ENCODE measurements at places on chromosomes 11 and 22.

DNA sequence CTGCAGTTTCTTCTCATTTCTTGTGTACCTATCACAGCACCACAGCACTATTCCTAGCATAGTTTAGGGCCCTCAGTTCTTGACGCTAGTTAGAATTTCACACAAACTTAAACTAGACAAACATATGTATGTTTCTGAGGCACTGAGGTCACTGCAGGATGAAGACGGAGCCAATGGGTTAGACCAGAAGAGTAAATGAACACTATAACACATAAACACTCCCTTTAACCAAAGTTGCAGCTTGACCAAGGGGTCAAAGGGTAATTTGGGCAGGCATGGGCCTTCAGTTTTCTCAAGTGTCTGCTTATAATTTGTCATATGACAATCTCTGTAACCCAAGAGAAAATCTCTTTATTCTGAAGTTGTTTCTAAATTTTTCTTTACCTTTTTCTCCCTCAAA lies 12.9 kb upstream of the HBE1 start:
- DNase-seq = no peak

GRCh38 chr11:36488096-36488495 lies 22.0 kb downstream of the TRAF6 start:
- DNase-seq = no peak

GRCh38 chr11:3162410-3163240 lies 2.5 kb downstream of the OSBPL5 start:
- no peak for DNase-seq

DNA sequence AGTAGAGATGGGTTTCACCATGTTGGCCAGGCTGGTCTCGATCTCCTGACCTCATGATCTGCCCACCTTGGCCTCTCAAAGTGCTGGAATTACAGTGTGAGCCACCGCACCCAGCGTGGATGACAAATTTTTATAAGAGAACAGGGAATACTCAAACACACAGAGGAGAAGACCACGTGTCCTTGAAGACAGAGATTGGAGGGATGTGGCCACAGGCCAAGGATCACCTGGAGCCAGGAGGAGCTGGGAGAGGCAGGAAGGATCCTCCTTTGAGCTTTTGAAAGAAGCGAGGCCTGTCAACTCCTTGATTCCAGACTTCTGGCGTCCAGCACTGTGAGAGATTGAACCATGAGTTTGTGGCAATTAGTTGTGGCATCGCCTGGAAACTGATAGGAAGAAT lies 1049.5 kb downstream of the TBC1D22A start:
- DNase-seq = no peak

DNA sequence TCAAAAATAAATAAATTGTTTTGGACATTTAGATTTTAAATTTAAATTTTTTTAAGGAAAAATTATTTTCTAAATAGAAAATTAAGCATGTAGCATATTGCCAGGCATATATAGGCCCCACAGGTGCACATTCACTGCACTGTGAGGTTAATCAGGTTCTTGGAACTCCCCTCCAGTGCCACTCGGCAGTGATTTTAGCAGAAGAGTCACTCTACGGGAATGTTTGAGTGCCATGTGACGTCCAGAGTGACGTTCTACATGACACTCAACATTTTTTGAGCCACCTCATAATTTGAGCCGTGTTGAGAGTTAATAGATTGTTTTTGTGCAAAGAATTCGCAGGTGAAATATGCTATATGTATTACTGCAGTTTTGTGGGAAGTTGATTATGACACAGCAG lies 77.4 kb downstream of the SWAP70 start:
- no peak for DNase-seq

GRCh38 chr11:44885065-44885810 lies 65.4 kb downstream of the TP53I11 start:
- DNase-seq = no peak

DNA sequence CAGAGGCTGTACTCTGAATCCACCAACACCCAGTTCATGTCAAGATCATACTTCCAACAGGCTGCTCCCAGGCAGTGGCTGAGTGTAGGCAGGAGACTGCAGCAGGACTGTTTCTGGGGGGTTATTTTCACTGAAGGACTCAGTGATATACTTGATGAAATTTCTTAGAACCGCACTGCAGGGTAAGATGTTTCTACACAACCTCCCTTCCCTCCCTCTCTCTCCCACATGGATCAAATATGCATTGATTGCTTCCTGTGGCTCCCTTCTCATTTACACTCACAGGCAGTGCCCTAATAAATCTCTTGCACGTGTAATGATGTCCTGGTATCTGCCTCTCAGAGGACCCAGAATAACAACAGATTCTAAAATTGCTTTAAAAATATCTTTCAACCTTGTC lies 251.3 kb upstream of the CCDC179 start:
- DNase-seq = no peak

DNA sequence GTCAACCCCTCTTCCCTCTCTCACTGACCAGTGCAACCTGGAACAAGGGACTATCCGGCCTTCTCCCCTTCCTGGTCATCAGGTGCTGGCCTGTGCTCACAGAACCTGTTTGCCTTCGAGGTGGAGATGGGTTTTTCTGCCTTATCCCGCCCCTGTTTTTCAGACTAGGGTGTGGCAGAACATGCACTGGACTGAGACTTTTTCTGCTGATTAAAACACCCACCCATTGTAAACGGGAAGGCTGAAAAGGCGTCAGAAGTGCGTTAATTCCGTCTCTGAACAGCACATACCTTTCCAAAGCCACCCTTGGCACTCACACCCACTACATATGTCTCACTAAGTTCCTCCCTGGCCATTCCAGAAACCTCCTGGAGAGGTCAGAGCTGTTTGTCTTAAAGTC lies 4.4 kb upstream of the B3GNT6 start:
- DNase-seq = no peak

- no peak for DNase-seq
Observed at GRCh38 chr22:39279170-39279850, 34.5 kb upstream of the PDGFB start.

- DNase-seq = no peak
Observed at GRCh38 chr11:79043726-79044125, 397.1 kb downstream of the TENM4 start.

DNA sequence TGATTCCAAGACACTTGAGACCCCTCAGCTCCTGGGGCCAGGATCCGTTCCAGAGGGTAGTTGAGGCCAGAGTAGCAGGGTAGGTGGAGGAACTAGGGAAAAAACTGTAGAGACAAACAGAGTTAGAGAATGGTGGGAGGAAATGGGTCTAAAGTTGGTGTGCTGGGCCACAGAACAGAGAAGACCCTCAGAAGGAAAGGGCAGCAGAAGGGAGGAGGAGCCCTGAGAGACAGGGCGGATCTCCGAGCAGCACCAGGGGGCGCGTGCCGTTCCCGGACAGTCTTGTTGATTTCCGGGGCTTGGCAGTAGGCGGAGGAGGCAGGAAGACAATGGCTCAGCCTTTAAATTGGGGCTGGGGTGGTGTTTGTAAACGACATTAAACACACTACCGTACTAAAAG lies 2.4 kb upstream of the CECR2 start:
- DNase-seq = no peak

DNA sequence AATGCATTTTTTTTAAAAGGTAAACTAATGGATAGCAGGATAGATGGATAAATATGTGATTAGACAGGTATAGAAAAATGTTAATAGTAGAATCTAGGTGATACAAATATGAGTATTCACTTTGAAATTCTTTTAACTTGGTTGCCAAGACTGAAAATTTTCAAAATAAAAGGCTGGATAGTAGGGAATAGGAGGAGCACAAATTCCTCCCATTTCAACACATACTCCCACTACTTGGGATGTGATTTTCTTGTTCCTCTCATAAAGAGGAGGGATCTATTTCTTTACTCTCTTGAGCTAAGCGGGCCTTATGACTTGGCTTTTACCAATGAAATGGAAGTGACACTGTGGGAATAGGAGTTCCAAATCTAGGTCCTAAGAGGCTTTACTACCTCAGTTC lies 35.9 kb downstream of the PIK3C2A start:
- DNase-seq = no peak
